NT2/D1 (cell line): ENCODE measurements at places on chromosomes 4 and X.

- DNase-seq = no peak
Observed at GRCh38 chrX:14802943-14803710, 69.7 kb downstream of the FANCB start.

- DNase-seq = no peak
Observed at GRCh38 chr4:82585690-82586435, 24.1 kb upstream of the TMEM150C start.

- no peak for DNase-seq
Observed at GRCh38 chr4:39706334-39706733, 8.4 kb downstream of the UBE2K start.

GRCh38 chr4:112113864-112114263 lies 31.4 kb upstream of the FAM241A start:
- DNase-seq = no peak
